ENCODE measurements at places on chromosomes 11 and 22.

DNA sequence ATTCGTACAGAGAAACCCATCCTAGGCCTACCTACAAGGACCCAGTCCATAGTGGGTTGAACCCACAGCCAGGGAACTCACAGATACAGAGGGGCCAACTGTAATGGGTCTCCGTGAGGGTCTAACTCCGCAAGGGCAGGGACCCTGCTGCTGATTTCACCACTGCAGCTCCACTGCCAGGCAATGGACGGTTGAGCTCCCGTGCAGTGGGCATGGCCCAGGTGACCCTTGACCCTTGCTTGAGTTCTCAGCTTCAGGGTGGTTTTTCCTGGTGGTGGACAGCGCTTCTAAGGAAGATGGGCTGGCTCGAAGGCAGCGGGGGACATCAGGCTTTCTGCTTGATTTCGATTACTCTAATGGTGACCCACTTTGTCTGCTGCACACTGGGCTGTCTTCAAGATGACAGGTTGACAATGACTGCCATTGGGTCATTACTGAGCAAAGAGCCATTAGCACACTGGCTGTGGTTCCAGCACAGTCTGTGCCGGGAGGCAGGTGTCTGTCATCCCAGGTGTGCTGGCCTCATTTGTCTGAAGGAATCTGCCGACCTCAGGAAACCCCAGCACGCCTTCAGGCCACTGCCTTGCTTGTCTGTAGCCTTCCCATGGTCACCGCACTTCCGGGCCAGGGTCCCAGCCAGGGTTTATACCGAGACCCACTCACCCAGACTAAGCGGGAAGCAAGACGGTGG lies 3.7 kb upstream of the GAL start:
- DNase-seq = no peak

GRCh38 chr11:117639601-117640000 lies 157.4 kb downstream of the DSCAML1 start:
- no peak for DNase-seq

DNA sequence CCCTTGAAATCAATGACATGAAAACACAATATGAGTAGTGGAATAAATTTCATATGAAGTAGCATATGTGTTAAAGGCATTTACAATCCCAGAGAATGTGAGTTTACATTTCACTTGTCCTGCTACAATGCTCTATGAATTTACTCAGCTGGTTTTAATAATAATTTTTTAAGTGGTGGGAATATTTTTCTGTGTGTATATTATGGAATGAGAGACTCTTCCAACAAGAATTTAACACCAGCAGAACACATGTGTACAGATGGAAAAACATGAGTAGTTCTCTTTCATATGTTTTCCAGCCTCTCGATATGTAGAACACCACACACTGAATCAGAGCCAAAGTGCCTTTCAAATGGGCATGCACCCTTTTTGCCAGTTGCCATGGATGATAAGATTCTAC lies 170.4 kb downstream of the MAML2 start:
- DNase-seq = no peak

- no peak for DNase-seq
These were observed 59.3 kb downstream of the CELSR1 start for GRCh38 chr22:46478083-46478551.

DNA sequence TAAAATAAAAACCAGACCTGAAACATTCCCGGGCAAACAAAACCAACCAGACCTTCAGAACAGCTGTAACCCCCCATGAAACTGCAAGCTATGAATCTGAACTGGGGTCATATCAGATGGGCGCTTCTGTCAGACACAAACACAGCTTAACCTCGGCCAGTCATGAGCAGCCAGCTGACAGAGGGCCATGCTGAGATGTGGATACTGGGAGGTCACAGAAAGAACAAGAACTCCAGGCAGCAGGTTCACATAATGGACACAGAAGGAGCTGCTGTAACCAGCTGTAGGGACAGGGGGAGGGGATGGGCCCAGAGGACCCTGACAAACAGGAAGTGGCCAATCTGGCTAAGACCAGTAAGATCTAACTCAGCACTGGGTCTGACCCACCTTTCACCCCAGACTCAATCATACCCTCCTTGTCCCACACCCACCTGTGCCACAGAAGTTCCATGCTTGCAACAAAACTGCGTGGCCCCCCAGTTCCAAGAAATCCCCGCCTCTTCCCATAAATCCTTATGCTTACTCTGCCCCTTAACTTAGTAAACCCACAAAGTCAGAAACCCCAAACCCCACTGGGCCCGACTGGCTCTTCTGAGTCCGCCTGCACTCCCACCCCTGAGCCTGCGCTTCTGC lies 4.0 kb downstream of the APOL4 start:
- DNase-seq = no peak

GRCh38 chr11:117160826-117161225 lies 16.7 kb downstream of the PAFAH1B2 start:
- DNase-seq = no peak

DNA sequence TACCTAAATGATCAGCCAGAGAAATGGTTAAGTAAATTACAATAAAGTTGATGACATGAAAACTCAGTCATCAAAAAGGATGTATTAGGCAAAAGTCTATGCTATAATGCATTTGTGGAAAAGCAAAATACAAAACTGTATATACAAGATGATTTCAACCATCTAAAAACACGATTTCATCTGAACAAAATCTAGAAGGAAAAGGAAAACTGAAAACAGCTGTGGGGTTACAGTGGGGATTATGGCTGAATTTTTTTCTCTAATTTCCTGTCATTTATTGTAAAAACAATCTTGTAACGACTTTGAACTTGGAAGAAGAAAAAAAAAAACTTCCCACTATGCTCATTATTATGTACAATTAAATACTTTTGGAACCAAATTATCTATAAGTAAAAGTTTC lies 30.3 kb downstream of the CHEK2 start:
- no peak for DNase-seq
